ENCODE measurements at places on chromosomes 2 and 18.
A peak's percentile ranks its signal among the peaks of the same experiment; 100 is the strongest.

GRCh38 chr2:152005607-152006006, 93.2 kb downstream of the CACNB4 start:
- DNase-seq: no peak

DNA sequence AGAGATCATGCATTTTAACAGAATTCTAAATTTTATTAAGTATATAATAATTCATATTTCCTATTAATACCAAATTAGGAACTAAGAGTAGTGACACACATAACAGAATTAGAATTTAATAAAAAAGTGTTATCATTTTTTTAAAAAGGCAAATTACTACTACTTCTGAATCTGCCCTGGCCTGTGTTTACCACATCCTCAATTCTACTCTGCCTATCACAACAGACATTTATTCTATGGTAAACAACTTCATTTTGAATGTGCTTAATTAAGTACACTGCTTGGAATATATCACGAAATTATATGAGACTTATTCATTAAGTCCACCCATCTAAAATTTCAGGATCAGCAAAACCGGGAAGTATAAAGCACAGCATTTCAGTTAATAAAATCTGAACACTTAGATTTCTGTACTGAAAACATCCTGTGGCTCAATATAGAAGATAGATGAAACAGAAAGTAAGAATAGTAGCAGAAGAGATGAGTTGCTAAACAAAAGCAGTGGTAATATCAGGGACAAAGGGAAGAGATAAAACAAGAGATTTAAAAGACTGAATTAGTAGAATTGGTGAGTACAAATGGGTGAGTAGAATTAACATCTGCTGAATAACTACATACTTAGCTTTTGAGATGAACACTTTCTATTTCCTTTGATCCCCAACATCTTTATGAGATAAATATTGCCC, 3.7 kb downstream of the SMC6 start:
- no peak for DNase-seq

- DNase-seq: peak; percentile 8
These were observed 43.8 kb upstream of the SCN9A start for GRCh38 chr2:166419616-166419934.

DNA sequence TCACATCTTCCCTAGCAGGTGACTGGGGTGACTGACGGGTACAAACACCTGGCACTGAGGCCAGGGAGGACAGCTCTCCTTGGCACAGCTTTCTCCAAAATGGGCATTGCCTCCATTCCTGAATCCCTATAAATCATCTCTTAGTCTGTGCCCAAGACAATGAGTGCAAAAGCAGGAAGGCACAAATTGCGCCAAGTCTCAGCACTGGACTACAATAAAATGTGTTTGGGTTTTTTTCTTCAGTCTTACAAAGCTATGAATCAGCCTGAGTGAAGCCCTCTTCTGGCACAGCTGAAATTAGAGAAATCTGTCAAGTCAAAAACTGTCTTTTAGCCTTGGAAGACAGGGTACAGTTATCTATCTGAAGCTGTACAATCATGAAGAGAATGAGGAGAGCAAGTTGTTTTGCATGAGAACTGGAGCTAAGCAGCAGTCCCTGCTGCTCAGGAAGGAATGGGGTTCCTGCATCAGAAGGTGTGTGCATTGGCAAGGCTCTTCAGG, 90.8 kb downstream of the EPB41L3 start:
- no peak for DNase-seq

DNA sequence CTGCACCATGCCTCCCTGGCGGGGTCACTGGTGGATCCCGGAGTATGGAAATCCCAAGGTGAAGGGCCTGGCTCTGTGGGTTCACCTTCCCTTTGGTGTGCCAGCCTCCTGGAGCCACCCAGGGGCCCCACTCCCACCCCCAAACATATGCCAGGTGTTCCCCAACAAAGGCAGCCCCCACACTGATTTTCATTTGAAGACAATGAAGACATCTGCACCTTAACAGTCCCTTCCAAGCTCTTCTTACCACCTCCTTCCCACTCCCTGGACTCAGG, 11.7 kb downstream of the BIN1 start:
- DNase-seq: no peak

DNA sequence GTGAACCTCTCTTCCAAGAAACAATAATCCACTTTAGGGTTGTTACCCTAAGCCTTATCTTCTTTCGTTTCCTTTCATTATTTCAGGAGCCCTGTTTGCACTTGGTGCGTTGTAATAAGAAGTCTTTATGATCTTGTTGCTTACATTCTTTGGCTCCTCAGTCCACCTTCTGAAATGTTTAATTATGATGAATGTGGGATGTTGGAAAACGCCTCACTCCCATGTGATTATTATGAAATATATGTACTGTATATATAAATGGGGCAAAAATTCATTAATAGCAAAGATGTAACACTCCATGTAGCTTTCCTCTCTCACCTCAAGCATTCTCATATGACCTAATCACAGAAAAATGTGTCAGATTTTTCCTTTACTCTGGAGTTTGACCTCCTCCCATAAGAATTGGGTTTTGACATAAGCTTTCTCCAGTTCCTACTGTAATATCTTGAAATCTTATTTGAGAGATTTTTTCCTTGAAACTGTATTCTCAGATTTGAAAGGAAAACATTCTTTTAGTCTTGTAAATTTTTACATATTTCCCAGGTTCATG, 397.2 kb upstream of the FANCL start:
- peak; percentile 32 for DNase-seq

DNA sequence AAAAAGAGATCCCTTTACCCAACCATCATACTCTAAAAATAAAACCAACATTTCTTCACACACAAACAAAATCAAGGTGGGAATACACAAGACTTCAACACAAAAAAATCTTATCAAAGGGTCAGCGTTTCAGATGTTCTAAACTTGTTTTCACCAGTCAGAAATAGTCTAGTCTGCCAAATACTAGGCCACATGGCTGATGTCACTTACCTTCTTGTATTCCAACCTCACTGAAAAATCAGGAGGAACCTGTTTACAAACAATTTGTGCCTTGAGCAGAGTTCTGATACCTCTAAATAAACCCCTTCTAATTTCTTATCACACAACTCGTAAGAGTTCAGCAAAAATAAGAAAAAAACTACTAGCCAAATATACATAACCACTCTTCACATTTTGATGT, 20.1 kb downstream of the FEZ2 start:
- DNase-seq: no peak

- no peak for DNase-seq
These were observed 37.0 kb downstream of the DAW1 start for GRCh38 chr2:227908266-227909054.
